ENCODE measurements at places on chromosomes 11 and 22.

- DNase-seq: no peak
Observed at GRCh38 chr11:45328726-45329125, 42.6 kb upstream of the SYT13 start.

- no peak for DNase-seq
Observed at GRCh38 chr11:96357794-96358193, 14.8 kb upstream of the MAML2 start.

GRCh38 chr22:40176921-40177737, 596 bp upstream of the TNRC6B start:
- DNase-seq: no peak

DNA sequence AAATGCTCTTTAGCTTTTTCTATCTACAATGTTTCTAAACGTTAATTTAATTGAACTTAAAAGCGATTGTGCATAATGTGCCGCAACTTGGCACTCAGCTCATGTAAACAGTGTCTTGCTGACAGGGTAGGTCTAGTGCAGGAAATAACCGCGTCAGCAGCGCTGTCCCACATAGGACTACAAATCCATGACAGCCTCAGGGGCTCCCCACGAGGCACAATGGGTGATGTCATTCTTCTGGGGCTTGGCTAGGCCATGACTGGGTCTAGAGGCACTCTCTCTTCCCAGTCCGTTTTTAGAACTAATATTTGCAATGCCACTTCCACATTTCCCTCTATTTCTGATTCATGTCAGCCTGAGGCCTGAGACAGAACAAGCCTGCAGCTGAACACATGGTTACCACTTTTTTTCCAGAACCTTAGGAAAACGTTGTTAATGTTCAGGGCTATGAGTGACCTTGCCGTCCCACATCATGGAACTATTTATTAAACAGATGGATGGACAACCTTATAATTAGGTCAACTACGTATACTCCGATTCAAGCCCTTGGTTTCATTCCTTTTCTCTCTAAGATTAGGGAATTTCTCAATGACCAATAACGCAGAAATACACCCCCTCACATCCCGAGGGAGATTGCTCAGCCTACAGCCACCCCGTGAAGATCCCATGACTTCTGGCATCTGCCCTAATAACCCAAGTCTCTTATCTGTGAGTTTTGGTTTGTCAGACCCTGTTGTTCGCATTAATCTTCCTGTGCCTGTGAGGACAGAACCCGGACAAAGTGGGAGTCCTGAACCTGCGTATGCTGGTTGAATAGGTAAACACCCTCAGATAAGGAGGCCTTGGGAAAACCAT, 19.4 kb upstream of the SNX32 start:
- no peak for DNase-seq

- DNase-seq: no peak
Observed at GRCh38 chr11:34855754-34856095, 60.5 kb downstream of the APIP start.
